GM23338 (cell line): ENCODE measurements at places on chromosomes 4 and X.
A peak's percentile ranks its signal among the peaks of the same experiment; 100 is the strongest.

DNA sequence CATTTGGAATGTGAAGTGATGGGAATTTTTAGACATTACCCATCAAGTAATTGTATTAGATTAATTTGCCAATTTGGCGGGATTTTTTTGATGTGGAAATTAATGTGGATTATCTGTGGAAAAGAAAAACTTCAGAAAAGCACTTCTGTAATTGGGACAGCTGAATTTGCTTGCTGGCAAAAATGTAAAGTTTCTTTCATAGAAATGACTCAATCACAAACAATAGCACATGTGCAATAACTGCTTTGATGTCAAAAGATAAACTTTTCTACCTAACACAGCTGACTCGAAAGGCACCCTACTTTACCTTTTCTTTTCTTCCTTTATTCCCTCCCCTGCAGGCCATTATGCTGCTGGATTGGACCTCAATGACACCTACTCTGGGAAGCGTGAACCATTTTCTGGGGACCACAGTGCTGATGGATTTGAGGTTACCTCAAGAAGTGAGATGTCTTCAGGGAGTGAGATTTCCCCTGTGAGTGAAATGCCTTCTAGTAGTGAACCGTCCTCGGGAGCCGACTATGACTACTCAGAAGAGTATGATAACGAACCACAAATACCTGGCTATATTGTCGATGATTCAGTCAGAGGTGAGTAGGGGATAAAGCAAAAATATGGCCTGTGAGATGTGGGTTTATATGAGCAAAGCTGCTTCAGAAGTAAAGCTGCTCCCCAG lies 1.4 kb downstream of the AREG start:
- DNase-seq = no peak

DNA sequence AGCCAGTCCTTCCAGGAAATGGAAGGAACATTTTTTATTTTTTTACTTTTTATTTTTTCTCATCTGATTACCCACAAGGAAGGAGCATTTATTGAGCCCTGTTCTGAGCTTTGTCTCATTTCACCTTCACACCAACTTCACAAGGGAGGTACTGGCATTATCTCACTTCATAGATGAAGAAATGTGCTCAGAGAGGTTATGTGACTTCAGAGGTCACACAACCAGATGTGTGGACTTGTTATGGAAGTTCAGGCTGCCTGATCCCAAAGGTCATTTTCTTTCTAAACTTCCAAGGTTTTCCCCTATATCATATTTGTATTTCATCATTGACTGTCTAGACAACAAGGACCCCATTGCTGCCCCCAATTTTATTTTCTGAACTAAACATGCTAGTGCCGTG lies 160.3 kb downstream of the DCLK2 start:
- DNase-seq = no peak

DNA sequence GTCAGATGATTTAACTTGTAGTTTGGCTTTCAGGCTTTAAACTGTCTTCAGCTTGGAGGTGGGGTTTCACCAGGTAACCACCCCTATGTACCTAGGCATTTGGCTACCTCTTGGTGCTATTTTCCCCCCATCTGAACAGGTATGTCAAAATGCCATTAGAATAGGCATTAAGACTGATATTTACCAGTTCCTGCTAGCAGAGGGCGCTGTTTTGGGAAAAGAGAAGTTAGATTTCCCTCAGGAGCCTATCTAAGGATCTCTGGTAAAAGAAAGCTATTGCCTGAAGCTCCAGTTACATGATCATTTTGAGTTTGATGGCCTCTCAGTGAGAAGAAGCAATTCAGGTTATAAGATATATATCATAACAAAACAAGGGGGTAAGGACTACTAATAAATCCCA lies 879.1 kb downstream of the SH3BGRL start:
- peak; percentile 5 for DNase-seq

DNA sequence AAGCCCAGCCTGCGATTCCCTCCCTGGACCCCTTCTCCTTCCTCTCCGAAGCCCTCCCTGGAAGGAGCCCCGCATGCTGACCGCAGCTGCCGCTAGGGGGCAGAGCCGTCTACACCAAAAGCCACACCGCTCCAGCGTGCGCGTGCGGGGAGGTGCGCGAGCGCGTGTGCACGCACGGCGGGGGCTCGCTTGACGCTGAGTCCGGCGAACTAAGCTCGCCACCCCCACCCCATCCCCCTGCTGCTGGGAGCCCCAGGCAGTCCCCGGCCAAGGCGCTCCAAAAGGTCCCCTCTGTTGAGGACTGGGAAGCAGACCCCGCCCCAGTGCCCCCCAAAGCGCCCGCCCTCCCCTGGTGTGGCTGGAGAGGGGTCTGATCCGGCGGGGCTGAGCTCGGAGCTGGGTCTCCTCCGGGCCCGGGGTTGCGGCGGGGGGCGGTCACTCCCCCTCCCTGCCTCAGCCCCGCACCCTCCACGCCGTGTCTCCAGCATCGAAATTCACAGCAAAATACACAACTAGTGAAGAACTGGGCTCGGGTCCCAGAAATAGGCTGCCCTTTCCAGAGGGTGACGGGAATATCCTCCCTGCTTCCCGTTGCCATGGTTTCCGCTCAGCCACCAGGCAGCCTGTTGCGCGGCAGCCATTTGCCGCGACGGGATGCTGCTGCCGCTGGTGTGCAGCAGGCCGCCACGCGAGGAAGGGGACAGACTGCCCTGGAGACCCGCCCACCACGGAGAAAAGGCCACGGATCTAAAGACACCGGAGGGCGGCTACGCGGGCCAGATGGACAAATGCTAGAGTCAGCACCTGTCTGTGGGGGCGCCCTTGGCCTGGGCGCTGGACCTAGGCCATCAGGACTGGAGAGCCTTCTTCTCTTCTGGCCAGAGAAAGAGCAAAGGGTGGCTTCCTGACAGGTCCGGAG lies 11.2 kb upstream of the CCNQ start:
- peak; percentile 82 for DNase-seq

GRCh38 chrX:46446727-46447378 lies 98.4 kb downstream of the ZNF674 start:
- peak; percentile 88 for DNase-seq

- DNase-seq = no peak
Observed at GRCh38 chr4:45155081-45155777, 428.9 kb upstream of the GNPDA2 start.
